ENCODE measurements at places on chromosomes 1 and 21.

DNA sequence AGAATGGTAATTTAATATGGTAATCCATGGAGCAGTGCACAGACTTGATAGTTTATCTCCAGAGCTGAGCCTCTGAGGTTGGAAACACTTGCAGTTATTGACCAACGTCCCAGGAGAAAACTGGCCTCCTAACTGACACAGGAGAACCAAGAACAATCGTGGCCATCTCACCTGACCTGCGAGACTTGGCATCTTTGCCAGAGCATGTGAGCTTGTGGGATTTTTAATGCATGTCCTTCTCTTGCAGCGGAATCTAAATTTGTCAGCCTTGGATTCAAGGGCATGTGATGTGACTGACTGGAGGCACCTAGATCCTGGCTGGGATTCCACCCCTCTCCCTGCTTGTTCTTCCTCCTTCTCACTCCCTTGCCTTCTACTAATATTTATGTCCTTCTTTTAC is 27.8 kb upstream of the SLC26A9 start:
- no peak for DNase-seq

DNA sequence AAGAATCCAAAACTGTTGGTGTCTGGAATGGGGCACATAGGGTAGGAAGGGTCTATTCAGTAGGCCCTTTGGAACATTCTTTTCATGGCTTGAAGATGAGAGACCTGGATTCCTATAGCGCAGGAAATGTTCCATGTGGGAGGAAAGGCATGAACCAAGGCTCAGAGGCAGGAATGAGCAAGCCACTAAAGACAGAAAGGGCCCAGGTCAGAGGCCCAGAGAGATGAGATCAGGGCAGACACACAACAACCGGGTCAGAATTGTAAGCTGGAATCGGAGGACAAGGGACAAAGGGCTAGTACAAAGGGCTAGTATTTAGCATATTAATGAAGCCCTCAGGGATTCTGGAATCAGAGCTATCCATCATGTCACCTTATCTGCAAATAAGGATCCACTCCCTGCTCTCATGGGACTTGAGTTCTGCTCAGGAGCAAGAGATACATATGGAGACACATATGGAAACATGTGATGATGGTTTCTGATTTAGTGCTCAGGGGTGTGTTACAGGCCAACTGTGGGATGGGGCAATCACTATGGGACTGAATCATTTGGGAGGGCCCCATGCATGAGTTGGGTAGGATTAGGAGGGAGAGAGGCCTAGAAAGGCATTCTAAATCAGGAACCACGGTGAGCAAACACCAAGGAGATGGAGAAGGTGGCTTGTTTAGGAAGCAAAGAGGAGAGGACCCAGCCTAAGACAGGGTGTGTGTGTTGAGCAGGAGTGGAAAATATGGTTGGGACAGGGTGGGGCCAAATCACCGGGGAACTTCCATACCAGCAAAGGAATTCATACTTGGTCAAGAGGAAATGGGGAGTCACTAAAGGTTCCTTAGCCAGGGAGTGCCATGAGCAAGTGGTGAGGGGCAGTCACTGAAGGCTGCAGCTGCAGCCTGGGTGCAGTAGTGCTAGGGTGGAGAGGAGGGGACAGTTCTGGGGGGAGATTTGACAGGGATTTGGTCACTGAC is 8.6 kb downstream of the NECTIN4 start:
- DNase-seq, result no peak

GRCh38 chr1:40107290-40107959 is 10.4 kb upstream of the PPT1 start:
- no peak for DNase-seq

GRCh38 chr1:6906783-6907182 is 121.5 kb downstream of the CAMTA1 start:
- DNase-seq, result peak; percentile 38

DNA sequence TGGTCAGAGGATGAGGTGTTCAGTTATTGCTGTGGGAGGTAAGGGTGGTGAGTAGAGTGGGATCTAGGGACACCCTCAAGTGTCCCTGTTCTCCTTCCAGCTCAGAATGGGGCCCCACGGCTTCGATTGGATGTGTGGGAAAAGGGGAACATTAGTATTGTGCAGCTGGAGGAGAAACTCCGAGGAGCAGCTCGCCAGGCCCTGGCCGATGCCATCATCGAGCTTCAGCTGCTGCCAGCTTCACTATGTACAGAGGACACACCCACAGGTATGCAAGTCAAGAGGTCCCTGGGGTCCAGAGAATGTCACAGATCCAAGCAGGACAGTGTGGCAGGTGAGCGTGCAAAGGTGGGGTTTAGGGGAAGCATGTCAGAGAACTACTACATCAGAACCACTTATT is 13.9 kb downstream of the HYI start:
- DNase-seq, result no peak

DNA sequence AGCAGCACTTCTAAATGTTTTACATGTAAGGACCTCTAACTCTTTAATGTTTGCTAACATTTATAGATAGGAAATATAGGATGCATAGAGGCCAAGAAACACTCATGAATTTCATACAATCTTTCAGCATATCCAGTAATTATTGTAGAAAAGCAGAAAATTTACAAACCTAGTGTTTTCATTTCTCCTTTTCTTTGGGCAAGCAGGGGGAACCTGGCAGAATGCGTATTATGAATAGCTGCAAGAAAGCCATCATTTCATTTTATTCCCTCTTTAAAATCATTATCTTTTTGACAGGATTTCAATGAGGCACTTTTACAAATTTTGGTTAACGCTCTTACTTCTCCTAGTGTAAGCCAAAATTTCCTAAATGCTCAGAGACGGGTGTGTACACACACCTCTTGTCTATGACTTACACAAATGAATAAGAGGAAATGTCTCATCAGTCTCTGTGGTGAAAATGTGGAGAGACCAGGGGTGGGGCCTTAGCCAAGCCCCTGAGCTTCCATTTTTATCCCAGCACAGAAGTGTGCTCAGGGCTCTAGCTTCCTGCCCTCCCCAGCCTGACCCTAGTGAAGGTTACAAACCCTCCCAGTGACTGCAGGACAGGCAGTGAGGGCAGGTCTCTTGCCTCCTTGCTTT is 91.6 kb downstream of the LRRC8C start:
- no peak for DNase-seq

- no peak for DNase-seq
Observed at GRCh38 chr1:32023351-32023750, 9.7 kb downstream of the KHDRBS1 start.

Measured in WTC11 (cell line).